Heart left ventricle (tissue), 16 donors: ENCODE measurements at places on chromosomes 3 and 15. TPM values are rescaled to one million over a fixed set of nuclear protein-coding genes. Genes with fewer than 3 reads are reported as not detected.

GRCh38 chr15:28286031-28286430 lies 35.9 kb downstream of the HERC2 start:
- no peak overlapping the region for H3K27ac ChIP-seq
- no peaks in the 10 kb centered on the region for H3K27me3 ChIP-seq
- no peak overlapping the region for H3K4me3 ChIP-seq
- no peak for DNase-seq
- H3K36me3 ChIP-seq = peaks cover 16% of the 10 kb centered on the region

- no peaks in the 10 kb centered on the region for H3K27me3 ChIP-seq
- H3K4me3 ChIP-seq = no peak overlapping the region
- no peaks in the 10 kb centered on the region for H3K4me1 ChIP-seq
These were observed 341.8 kb downstream of the RAP2B start for GRCh38 chr3:153503873-153504272.

The MUC13 gene
- total RNA-seq = not detected

GRCh38 chr15:74411686-74412085 lies 22.1 kb downstream of the SEMA7A start:
- H3K4me3 ChIP-seq = no peak overlapping the region
- H3K27me3 ChIP-seq = no peaks in the 10 kb centered on the region
- H3K4me1 ChIP-seq = no peaks in the 10 kb centered on the region
- H3K27ac ChIP-seq = no peak overlapping the region

DNA sequence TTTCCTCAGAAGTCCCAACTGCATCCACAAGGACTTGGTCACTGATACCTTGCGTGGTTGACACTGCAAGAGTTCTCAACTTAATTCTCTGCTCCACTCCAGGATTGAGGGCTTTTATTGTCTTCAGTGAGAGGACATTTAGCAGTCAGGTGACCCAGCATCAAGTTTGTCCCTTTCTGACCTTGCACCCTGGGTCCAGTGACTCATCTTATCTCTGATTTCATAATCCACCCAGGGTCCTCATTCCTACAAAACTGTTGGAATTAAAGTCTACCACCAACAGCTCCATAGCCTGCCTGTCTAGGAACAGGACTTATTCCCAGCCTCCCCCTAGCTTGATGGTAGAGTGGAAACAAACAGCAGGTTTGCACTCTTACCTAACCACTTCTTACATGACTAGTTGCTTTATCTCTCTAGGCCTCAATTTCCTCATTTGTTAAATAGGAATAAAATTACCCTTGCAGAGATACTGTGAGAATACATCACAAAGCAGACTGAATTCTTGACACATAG lies 151.3 kb upstream of the LPP start:
- H3K4me3 ChIP-seq = no peak overlapping the region
- no peaks in the 10 kb centered on the region for H3K36me3 ChIP-seq
- no peaks in the 10 kb centered on the region for H3K27me3 ChIP-seq
- no peaks in the 10 kb centered on the region for H3K4me1 ChIP-seq
- no peak overlapping the region for H3K27ac ChIP-seq

The BNC1 gene
- not detected for total RNA-seq

- peak; percentile 66 for DNase-seq
- H3K4me1 ChIP-seq = peaks cover 7% of the 10 kb centered on the region
- H3K27ac ChIP-seq = no peak overlapping the region
- H3K36me3 ChIP-seq = no peaks in the 10 kb centered on the region
- H3K27me3 ChIP-seq = no peaks in the 10 kb centered on the region
These were observed 39.2 kb downstream of the MYO5C start for GRCh38 chr15:52256366-52256765.

GRCh38 chr3:183644244-183644643 lies 8.8 kb downstream of the KLHL24 start:
- H3K36me3 ChIP-seq = peaks cover 7% of the 10 kb centered on the region
- no peak overlapping the region for H3K4me3 ChIP-seq

- DNase-seq = peak; percentile 53
- no peak overlapping the region for H3K27ac ChIP-seq
- H3K4me3 ChIP-seq = no peak overlapping the region
These were observed 59.6 kb downstream of the NPTN start for GRCh38 chr15:73573572-73573971.

- peaks cover 14% of the 10 kb centered on the region for H3K4me1 ChIP-seq
- H3K27ac ChIP-seq = no peak overlapping the region
- H3K27me3 ChIP-seq = no peaks in the 10 kb centered on the region
- H3K36me3 ChIP-seq = no peaks in the 10 kb centered on the region
- H3K4me3 ChIP-seq = no peak overlapping the region
- DNase-seq = no peak
These were observed 134.7 kb downstream of the KLF13 start for GRCh38 chr15:31461375-31461774.

GRCh38 chr3:19030522-19030839 lies 117.8 kb upstream of the KCNH8 start:
- H3K4me1 ChIP-seq = no peaks in the 10 kb centered on the region
- no peaks in the 10 kb centered on the region for H3K36me3 ChIP-seq
- H3K27me3 ChIP-seq = no peaks in the 10 kb centered on the region
- no peak overlapping the region for H3K4me3 ChIP-seq
- DNase-seq = no peak
- no peak overlapping the region for H3K27ac ChIP-seq

DNA sequence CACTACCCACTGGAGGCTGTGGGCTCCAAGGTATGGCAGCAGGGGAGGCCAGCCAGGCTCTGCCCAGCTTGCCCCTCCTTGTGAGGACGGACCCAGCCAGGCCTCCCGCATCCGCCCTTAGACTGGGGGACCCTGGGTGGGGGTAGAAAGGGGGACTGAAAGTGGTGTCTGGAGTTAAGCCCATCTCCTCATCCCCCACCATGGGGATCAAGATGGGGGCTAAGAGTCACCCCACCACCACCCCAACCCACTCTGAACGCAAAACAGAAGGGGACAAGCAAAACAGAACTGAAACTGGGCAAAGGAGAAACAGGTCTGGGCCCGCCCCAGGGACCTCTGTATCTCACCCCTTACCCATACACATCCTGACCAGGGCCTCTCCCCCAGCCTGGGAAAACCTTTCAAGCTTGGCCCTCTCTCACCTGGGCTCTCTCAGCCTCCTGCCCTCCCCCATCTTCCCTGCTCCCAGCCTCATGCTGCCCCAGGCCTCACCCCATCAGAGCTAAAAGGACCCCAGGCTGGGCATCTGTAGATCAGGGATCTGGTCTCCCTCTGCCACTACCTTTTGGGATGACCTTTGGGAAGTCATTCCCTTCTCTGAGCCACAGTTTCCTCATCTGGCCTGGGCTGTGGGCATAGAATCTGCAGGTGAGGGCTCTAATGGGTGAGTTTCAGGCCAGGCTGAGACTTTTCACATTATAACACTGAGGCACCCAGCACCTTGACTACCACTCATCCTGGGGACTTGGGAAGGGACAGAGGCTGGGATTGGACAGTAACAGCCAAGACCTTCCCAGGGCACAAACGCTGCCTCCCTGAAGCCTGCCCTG lies 30.0 kb upstream of the CYP11A1 start:
- H3K36me3 ChIP-seq = no peaks in the 10 kb centered on the region
- H3K27ac ChIP-seq = no peak overlapping the region
- H3K4me1 ChIP-seq = no peaks in the 10 kb centered on the region
- H3K4me3 ChIP-seq = no peak overlapping the region

The SEMA7A gene
- total RNA-seq = 2.8 TPM

The CORO2B gene
- 5.0 TPM for total RNA-seq

The CMTM7 gene
- total RNA-seq = 3.2 TPM

DNA sequence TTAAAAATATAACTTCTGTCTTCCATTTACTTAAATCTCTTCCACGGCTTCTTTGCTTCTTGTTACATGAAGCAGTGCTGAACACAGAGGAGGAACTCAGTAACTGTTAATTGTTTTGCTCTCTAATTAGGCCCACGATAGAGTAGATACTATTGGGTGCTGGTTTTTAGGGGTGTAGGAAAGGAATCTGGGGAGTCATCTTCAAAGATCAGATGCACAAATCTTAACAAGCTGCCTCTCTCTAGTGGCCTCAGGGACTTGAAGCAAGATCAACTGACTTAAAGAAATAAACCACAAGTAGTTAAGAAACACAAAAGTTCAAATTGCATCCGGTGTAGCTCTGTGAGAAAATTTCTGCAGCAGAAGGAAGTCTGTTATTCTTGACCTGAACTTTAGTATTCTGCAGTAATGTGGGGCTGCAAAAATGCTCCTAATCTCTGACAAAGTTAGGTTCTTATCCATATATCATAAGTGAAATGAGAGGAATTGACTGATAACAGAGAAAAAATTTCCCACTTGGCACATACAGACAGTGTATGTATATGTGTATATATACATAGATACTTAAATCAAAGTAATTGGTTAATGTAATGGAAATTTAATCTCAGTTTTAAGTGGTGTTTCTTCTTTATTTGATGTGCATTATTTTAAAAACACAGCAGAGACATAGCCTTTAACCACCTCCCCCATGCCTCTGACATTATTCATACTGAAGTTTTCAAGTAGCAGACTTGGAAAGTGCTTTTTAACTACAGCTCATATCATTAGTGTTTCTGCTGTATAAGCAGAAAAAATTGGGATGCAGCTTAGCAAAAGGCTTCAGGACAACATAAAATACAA lies 51.8 kb downstream of the CHST2 start:
- peak overlapping the region; percentile 64 for H3K27ac ChIP-seq
- no peaks in the 10 kb centered on the region for H3K27me3 ChIP-seq
- H3K36me3 ChIP-seq = no peaks in the 10 kb centered on the region
- no peak overlapping the region for H3K4me3 ChIP-seq
- peaks cover 15% of the 10 kb centered on the region for H3K4me1 ChIP-seq
- DNase-seq = no peak

DNA sequence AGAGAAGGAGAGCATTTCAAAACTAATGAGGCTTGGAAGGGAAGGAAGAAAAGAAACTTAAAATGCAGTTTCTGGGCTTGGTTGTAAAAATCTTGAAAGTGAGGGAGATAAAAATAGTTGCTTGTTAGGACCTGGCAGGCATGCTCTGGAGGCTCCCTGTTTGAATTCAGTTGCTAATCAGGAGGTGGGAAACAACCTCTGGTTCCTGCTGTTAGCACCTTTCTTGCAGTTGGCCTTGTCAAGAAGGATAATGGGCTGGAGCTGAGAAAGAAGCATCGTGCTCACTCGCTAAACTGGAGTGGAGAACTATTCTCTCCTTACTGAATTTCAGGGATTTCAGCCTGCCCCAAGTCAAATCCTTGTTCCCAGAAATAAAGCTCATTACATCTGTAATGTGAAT lies 23.4 kb downstream of the SNAPC5 start:
- no peak overlapping the region for H3K27ac ChIP-seq
- H3K36me3 ChIP-seq = peaks cover 5% of the 10 kb centered on the region
- no peak for DNase-seq
- peaks cover 18% of the 10 kb centered on the region for H3K4me1 ChIP-seq

DNA sequence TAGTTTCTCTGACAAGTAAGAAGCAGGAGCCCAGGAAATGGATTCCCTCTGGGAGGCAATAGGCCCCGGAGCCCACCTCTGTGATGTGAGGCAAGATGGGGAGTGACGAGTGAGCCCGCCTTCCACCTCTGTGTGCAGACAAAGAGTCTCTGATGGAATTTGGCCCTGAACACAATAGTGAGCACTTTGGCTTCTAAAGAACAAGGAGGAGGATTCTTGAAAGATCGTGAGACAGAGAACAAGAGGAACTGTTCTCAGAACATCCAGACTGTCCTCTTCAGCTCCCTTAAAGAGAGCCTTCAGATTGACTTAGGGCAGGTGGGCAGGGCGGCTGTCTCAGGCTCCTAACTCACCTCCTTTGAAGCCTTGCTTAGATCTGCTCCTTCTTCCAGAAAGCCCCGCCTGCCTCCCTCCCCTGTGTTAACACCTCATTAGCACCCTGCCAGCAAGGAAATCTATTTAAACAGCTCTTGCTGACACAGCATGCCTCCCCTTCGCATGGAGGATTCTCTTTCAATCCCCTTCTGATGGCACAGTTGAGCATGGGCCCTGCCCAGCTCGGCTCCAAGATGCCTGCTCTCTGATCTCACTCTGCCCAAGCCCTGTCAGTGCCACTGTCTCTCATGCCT lies 430.3 kb downstream of the NTRK3 start:
- no peak for DNase-seq
- no peaks in the 10 kb centered on the region for H3K4me1 ChIP-seq
- no peaks in the 10 kb centered on the region for H3K27me3 ChIP-seq
- no peak overlapping the region for H3K4me3 ChIP-seq
- no peak overlapping the region for H3K27ac ChIP-seq
- no peaks in the 10 kb centered on the region for H3K36me3 ChIP-seq

DNA sequence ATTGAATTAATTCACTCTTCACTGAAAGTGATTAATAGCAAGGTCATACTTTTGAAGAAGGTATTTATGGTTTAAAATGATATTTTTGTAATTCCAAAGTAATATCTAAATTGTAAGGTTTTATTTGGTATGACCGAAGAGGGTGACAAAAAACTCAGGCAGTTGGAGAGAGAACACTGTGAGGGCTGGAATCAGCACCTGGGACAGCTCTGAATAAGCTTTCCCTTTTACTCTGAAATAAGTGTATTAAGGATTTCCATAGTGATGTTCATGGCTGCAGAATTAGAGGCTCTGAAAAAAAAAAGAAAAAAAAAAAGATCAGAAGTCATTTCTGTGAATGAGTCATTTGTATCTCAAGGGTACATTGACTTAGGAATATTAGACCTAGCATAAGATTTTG lies 299.5 kb downstream of the IL5RA start:
- H3K27me3 ChIP-seq = no peaks in the 10 kb centered on the region
- no peaks in the 10 kb centered on the region for H3K4me1 ChIP-seq
- no peak overlapping the region for H3K27ac ChIP-seq
- no peak overlapping the region for H3K4me3 ChIP-seq
- no peaks in the 10 kb centered on the region for H3K36me3 ChIP-seq

DNA sequence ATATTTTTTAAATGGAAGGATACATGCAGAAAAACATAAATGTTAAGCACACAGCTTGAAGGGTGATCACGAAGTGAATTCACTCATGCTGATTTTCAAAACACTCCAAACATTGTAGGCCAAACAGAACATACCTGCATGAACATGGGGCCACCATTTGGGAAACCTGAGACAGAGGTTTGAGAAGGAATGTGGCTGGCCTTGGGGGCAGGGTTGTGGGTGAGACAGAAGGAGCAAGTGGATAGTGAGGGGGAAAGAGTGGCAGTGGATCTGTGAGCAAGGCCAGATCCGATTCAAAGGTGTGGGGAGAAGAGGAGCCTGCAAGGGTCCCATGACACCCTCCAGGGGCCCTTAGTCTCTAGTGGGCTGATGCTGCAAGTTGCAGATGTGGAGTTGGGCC lies 94.9 kb downstream of the HMG20A start:
- H3K4me1 ChIP-seq = no peaks in the 10 kb centered on the region
- no peaks in the 10 kb centered on the region for H3K36me3 ChIP-seq
- no peak overlapping the region for H3K4me3 ChIP-seq
- no peaks in the 10 kb centered on the region for H3K27me3 ChIP-seq
